SW 1271 (cell line): ENCODE measurements at places on chromosomes 2 and 18.
A peak's percentile ranks its signal among the peaks of the same experiment; 100 is the strongest.

DNA sequence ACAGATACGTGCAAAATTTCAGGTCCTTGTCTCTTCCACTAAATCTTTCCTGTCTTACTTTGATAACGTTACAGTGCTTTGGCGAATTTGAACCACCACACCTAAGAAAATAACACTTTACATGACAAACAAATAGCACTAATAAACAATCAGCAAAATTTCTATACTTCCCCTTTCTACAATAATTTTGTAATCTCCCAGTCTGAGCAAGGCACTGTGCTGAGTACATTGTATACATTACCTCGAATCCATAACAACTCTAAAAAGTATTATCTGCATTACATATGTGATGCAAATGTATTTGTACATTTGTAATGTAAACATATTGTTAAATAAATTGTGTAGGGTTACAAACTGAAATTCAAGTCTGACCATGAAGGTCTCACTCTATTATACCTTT lies 49.9 kb downstream of the RTN4 start:
- DNase-seq = no peak

- no peak for DNase-seq
Measured at GRCh38 chr2:106816974-106817373, 69.0 kb downstream of the ST6GAL2 start.

DNA sequence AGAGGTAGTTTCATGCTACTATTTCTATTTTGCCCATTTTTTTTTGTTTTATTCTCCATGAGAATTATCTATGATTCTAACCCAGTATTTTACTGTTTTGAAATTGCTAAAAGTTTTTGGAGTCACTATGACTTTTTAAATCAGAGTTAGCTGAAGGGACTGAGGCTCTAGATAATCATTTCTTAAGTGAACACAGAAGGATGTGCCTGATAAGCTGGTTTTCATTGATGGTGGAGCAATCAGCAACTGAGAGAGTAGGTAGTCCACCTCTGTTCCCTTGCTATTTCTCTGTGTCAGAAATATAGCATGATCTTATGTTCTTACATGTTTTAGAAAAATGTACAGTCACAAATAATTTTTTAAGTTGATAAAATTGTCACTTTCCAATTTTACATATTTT lies 59.4 kb downstream of the CCDC138 start:
- DNase-seq = no peak

- DNase-seq = no peak
Measured at GRCh38 chr2:223641082-223641481, 38.9 kb upstream of the SCG2 start.

- DNase-seq = peak; percentile 50
Measured at GRCh38 chr2:202237787-202238233, 587 bp downstream of the SUMO1 start.

DNA sequence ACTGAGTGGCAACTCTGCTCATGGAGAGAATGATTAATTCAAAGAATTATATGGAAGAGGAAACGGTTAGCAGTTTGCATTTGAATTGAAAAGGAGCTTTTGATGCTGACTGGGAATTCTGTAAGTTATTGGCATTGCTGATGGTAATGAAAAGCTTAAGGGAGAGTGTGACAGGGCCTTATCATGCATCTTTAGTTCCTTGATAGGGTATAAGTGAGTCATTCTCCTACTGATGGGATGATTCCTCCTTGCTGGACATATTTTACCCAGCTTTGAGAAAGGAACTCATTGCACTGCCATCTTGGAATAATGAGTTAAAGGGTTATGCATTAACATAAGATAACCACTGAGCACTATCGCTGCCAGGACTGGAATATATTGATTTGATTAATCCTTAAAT lies 740.7 kb downstream of the DCC start:
- DNase-seq = no peak

DNA sequence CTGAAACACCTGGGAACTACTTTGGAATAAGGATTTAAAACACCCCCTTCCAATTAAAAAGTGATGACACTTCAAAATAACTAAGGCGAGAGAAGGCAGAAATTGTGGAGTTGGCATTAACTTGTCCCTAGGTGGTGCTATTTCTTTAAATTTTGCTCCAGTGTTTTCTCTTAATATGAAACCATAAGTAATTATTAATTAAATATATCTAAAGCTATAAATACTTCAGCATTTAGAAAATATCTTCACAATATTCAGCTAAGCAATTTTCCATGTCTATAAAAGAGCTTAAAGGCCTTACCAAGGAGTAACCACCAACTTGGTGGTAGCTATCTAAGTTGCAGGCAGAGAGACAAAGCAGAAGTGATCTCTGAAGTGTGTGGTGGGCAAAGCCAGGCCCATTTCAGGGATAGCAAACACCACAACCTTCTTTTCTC lies 186.8 kb upstream of the PGAP1 start:
- no peak for DNase-seq
